Spinal cord (tissue), 10 donors: ENCODE measurements at places on chromosomes 5 and 9.

- DNase-seq, result no peak
Measured at GRCh38 chr5:170741801-170742200, 41.7 kb upstream of the GABRP start.

- no peak for DNase-seq
Measured at GRCh38 chr5:123099514-123100151, 10.6 kb downstream of the PRDM6 start.

GRCh38 chr9:115416299-115416698 lies 298.3 kb upstream of the TNC start:
- DNase-seq, result no peak

DNA sequence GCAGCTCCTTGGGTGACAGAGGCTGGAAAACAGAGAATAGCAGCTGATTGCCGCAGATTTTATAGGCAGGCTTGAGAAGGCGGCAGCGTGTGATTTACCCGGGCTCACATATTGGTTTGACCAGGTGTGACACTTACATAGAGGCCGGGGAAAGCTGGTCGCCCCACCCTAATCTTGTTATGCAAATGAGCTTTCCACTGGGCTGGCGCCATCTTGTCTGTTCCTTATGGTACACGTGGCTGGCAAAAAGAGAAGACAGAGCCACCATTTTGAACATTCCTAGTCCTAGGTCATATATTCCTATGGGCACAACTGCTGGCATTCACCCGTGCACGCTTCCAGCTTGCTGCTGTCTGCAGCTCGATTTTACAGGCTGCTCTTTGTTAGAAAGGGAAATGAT lies 11.3 kb upstream of the SPZ1 start:
- DNase-seq, result no peak

- DNase-seq, result no peak
Measured at GRCh38 chr5:35835796-35836742, 20.6 kb upstream of the IL7R start.

DNA sequence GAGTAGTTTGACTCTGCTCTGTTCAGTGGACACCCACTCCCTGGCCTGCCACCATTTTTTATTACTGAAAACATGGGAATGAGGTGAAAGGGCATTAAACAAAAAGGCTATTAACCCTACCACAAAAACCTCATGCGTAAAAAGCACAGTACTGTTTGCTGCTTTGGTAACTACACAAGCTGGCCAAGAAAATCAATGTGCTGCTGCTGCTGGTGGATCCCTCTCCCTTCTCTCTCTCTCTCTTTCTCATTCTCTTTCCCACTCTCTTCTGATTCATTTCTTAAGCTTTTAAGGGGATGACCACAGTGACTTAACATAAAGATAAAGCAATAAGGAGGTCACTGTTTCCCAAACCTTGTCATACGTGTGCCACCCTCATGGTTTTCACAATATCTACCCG lies 183.2 kb upstream of the TBC1D2 start:
- DNase-seq, result no peak

DNA sequence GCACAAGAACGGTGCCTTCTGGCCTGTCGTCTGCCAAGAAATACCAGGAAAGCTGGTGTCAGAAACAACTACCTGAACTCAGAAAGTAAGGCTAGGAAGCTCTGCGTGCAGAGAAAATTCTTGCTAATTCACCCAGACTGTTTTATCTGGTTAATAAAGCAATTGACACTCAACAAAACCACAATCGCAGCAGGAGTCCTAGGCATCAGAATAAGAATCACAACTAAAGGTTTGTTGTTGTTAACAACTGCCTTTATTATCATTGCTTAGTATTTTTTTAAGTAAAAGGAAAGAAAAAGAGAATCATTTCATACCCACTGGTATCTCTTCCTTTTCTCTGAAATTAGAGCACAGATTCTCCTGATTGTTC lies 3.9 kb upstream of the ISL1 start:
- no peak for DNase-seq
